ENCODE measurements at places on chromosomes 1 and 21.

- no peak for DNase-seq
Observed at GRCh38 chr1:80258659-80259058, 1252.1 kb upstream of the ADGRL4 start.

- DNase-seq: no peak
Observed at GRCh38 chr1:174158767-174159251, 511 bp upstream of the RABGAP1L start.

DNA sequence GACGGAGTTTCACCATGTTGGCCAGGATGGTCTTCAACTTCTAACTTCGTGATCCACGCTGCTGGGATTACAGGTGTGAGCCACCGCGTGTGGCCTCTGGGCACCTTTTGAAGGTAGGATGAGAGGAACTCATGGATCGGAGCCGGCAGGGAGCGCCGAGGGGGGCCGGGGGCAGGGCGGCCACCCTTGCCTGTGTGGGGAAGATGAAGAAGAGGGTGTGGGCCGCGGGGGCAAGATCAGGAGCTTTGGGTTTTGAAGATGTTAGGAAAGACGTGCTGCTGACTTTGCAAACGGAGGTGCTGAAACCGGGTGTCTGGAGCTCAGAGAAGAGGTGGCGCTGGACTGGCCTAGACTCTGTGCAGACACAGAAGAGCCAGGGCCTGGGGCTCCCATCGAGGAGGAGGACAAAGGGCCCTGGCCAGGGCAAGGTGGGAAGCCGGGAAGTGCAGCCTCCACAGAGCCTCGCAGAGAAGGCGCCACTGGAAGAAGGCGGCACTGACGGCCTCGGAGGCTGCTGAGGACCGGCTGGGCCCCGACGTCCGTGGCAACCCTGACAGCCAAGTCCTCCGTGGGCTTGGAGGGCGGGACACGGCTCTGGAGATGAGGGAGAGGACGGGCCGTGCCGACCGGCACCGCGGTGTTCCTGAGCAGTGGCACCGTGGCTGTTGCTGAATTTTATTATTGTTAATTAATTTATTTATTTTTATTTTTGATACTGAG is 13.7 kb downstream of the RNF223 start:
- no peak for DNase-seq

DNA sequence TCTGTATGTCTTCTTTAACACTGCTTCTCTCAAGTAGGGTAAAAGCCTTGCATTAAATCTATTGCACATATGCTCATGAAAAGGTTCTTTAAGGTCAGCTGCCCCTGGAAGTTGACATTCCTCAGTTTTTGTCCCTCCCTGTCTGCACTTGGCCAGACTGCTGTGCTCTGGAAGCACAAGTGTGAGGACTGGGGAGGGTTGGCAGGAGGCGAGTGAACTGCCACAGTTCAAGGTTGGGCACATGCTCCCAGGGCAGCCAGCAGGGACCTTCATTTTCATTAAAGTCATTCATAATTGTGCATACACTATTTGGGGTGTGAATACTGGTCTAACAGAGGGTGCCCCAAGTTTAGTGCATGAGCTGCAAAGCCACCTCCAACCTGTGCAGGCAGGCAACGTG is 10.9 kb upstream of the THEM5 start:
- no peak for DNase-seq

DNA sequence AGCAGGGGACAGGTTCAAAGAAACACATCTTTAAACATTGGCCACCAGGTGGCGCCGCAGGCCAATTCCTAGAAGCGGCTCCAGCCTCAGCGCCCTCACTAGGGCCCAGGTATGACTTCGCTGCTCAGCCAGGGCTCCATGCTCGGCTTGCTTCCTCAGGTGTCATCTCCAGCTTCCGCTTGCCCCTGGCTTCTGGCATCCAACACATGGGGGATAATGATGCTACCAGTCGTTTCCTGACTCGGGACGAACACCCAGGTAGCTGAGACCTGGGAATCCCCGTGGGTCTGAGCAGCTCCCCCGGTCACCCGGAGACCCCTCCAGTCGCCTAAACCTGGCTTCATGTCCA is 8.5 kb upstream of the MEX3A start:
- peak; percentile 61 for DNase-seq

- no peak for DNase-seq
Observed at GRCh38 chr1:86233403-86233802, 76.8 kb upstream of the COL24A1 start.

DNA sequence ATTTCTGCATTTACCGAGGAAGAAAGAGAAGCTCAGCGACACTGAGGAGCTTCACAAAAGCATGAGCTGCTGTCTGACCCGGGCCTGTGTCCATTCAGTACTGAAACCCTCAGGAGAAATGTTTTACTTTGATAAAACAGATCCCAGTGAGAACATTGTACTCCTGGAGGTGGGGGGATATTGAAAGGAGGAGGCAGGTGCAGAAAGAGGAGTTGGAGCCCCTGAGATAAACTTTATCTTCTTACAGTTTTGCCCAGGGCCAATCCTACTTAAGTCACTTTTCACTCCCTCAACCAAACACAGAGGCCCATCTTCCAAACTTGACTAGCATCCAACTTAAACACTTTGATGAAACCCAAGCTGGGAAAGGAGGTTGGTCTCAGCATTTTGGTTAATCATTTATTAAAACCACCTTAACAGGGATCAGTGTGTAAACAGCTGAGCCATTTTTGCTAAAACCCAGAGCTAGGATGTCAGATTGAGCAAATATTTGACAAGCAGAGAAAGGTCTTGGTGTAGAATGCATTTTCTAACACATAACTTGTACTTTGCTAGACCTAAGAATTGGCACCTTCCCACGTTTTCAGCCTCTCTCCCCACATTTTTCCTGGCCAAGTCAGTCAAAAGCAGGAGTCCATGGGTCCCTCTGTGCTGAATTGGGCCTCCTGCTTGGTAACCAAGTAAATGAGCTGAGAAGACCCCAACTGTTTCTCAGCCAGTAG is 32.5 kb upstream of the SARS1 start:
- peak; percentile 47 for DNase-seq

DNA sequence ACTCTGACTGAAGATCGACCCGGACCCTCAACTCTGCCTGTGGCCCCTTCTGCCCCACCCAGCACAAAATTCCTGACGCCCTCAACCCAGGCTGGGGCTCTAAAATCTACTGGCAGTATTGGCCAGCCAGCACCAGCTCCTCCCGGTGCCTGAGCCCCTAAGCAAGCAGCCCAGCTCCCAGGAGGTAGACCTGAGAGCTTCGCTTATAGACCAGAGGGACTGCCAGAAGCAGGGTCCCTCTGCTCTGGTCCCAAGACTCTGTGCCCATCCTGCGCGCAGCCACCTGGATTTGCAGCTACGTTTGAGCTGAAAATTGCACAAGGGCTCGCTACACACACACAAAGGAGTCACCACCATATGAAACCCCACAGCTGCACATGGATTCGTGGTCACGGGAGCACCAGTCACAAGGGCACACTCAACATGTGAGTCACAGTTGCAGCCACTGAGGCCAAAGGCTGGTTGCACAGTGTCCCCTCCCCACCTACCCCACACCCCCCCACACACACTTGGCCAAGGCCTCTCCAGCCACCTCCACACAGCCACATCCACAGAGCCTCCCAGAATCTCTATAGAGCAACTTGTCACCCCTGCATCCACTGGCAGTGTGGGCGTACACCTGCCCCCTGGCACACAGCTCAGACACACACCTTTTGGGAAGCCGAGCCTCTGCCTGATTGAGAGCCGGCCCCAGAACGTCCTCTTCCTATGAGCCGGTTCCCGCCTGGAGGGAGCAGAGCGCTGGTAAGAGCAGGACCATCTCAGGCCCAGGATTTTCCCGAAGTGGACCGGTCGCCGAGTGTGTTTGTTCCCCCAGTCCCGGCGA is 1.1 kb upstream of the DMBX1 start:
- peak; percentile 15 for DNase-seq

DNA sequence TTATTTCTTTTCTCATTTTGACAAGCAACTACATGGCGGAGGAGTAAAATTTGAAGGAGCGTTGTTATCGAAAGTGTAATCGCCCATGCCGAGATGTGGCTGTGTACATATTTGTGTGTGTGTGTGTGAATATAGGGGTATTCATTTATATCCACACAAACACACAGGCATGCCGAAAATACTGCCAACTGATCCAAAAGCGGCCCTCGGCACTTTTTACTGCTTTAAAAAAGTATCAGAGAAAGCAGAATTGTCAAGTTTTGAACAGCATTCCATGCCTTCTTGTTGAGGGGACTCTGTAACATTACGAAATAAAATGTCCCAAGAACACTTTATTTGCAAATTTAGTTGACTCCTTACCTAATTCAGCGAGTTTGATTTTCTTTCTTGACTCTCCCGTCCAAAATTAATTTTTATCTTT is 1.1 kb downstream of the PBX1 start:
- DNase-seq: peak; percentile 48

- no peak for DNase-seq
Observed at GRCh38 chr1:46611691-46612221, 4.9 kb downstream of the MOB3C start.

DNA sequence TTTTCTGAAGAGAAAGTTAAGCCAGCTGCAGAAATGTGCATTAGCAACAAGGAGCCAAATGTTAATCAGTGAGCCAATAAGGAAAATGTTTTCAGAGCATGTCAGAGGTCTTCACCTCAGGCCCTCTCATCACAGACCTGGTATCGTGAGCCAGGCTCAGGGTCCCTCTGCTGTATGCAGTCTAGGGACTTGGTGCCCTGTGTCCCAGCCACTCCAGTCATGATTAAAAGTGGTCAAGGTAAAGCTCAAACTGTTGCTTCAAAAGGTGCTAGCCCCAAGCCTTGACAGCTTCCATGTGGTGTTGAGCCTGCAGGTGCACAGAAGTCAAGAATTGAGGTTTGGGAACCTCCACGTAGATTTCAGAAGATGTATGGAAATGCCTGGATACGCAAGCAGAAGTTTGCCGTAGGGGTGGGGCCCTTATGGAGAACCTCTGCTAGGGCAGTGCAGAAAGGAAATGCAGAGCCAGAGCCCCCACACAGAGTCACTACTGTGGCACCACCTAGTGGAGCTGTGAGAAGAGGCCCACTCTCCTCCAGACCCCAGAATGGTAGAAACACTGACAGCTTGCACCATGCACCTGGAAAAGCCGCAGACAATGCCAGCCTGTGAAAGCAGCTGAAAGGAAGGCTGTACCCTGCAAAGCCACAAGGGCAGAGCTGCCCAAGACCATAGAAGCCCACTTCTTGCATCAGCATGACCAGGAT is 1128.7 kb downstream of the AMY1C start:
- no peak for DNase-seq

GRCh38 chr1:185062710-185063370 is 17.5 kb downstream of the RNF2 start:
- peak; percentile 35 for DNase-seq

DNA sequence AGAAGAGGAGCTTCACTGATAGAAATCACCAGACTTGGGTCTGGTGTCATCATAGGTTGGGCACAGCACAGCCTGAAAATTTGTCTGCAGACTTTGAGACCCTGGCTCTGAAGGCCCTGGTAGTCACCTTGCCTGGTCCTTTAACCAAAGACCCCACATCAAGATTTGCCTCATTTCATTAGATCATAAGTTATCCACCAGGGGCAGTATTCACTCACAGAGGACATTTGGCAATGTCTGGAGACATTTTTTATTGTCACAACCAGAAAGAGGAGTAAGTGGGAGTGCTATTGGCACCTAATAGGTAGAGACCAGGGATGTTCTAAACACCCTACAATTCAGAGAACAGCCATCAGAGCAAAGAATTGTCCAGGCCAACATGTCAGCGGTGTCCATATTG is 22.1 kb upstream of the PAX7 start:
- no peak for DNase-seq

GRCh38 chr21:36610201-36610600 is 88.7 kb upstream of the SIM2 start:
- DNase-seq: peak; percentile 9

DNA sequence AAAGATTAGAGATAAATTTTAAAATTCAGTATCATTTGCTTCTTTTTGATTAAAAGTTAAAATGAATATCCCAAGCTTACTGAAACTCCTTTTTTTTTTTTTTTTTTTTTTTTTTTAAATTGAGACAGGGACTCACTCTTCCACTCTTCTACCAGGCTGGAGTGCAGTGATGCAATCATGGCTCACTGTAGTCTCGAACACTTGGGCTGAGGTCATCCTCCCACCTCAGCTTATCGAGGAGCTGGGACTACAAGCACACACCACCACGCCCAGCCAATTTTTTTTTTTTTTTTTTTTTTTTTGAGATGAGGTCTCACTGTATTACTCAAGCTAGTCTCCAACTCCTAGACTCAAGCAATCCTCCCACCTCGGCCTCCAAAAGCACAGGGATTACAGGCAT is 92.1 kb upstream of the RGS18 start:
- DNase-seq: no peak

DNA sequence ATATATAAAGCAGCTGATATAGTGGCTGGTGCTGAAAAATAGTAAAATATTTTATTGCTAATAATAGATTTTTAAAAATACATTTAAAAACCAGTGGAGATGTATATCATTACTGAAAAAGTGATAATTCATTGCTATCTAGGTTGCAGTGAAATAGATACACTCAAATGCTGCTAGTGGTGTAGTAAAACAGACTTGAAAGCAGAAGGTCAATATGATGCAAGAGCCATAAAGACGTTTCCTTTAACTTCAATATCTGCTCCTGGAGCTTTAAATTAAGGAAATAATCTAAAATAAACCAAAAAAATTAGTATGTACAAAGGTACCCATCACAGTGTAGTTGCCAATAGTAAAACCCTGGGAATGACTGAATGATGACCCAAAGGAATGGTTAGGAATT is 26.2 kb downstream of the RHEX start:
- no peak for DNase-seq

DNA sequence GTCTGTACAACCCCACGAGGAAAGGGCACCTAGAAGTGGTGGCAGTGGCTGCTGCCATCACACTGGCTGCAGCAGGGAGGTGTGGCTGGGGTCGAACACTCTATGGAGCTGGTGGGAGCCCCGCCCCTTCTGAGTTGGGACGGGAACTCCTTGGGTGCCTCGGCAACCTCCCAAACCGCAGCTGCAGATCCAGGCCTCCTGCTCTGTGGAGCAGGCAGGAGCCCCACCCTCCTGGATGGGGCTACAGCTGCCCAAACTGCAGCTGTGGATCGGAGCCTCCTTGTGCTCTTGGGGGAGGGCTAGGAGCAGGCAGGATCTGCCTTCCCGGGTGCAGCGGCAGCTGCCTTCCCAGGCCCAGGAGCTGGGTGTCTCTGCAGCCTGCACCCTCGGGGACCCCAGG is 38.9 kb upstream of the TARDBP start:
- peak; percentile 73 for DNase-seq

GRCh38 chr21:42153046-42153686 is 65.8 kb upstream of the ABCG1 start:
- DNase-seq: no peak

GRCh38 chr21:41821756-41822431 is 55.0 kb upstream of the RIPK4 start:
- DNase-seq: no peak

Measured in fibroblast of lung (primary cell).